CD4-positive, alpha-beta T cell treated with Interleukin-4 for 4 hours (primary cell): ENCODE measurements at places on chromosomes 4 and X.

GRCh38 chr4:56468097-56468422 lies 643 bp downstream of the SRP72 start:
- DNase-seq = no peak

DNA sequence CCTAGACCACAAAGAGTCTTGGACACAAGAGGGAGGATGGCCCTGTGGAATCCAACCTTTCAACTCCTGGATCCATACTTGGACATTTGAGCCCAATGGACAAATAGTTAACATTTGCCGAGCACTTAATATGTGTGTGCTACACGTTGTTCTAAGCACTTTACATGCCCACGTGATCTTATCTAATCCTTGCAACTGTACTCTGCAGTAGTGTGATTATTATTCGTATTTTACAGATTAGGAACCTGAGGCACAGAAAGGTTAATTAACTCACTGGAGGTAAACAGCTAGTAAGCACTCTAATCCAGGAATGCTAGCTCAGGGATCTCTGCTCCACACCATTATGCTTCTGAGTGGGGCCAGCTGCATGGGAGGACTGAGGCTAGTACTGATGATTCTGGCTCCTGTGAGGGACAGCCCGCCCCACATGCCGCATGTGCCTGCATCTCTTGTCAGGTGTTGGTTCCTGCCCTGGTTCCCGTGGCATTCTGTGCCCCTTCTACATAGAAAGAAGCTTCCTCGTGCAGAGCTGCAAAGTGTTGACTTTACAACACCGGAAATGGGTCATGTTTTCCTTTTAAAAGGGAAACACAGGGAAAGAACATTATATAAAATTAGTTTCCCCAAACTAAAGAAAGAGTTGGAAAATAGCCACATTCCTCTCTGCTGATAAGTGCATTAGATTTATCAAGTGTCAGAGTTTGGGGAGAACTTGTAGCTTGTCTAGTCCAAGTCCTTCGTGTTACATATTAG lies 34.8 kb downstream of the PLAC1 start:
- no peak for DNase-seq

DNA sequence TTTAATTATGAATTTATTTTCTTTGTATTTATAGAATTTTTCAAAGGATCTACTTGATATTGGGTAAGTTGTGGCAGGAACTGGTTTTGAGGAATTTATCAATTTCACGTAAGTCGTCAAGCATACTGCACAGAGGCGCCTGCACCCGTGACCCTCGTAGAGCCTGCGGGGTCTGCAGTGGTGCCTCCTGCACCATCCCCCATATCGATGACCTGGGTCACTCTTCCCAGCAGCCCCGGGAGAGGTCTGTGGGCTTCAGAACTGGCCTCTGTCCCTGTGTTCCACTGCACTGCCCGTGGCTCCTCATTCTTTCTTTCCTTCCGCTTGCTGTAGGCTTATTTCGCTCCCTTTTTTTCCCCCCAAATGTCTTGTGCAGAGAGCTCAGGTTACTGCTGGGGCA lies 31.5 kb upstream of the CPLX1 start:
- no peak for DNase-seq

GRCh38 chrX:10168226-10168625 lies 11.5 kb downstream of the CLCN4 start:
- DNase-seq = no peak

GRCh38 chr4:121760205-121760604 lies 4.8 kb downstream of the SMIM43 start:
- DNase-seq = no peak

DNA sequence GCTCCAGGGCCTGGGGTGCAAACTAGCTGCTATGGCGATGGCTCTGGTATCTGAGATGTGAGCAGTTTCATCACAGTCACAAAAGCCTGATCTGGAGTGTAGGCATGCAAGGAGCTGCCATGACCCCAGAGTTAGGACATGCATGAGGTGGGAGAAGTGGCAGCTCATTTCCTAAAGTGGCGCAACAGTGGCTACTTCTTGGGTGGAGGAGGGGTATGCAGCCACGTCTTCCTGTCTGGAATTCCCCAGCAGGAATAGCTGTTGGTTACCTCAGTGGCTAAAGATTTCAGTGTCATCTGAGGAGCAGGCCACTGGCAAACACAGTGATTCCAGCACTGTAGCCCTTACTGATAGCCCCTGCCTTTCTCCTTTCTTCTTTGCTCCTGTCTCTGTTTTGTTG lies 1382.5 kb downstream of the C4orf33 start:
- DNase-seq = no peak

DNA sequence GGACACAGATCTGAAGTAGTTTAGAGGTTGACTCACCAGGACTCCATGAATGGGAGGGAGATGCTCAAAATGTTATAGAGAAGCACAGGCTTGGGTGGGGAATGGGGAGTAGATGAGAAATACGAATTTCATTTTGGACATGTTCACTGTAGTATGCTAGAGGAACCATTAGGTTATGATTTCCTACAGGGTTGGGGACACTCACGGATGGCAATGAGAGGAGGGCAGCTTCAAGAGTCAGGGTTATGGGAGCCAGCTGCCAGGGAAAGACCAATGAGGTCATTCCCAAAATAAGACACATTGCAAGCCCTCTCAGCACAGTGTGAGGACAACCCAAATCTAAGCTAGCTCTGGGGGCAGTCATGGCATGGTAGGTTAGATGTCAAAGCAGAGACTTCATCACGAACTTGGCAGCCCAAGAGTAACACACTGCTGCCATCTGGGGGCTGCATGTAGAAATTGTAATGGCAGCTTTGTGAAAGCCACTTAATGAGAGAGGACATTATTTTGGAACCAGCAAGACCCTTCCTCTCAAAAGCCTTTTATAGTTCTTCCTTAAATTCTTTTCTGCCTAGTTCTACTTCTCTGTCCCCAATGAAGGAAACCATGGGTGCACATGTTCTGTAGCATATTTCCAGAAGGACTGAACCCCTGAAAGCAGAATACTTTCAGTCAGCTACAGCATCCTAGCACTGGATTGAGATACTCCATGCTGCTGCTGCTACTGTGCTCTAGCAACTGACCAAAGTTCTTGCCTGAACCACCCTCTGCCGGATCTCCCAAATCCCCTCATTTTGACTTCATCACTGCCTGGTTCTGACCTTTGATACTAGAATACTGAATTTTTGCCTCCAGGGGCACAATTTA lies 16.2 kb upstream of the ZCCHC12 start:
- DNase-seq = peak; percentile 5

DNA sequence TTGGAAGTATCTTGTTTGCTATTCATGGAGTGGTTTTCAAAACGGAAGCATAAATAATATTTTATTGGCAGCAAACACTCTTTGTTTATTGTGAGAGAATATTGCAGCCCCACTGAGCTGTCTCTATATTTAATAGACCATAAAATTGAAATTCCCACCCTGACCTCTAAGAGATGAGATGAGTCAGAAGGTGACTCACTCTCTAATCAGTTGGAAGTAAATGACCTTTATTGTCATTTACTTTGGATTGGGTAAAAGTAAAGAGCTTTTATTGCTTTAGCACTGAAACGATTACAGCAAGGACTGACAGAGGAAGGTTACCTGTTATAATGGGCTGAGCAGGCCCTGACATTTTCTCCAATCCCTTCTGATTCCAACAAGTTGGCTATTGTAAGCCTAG lies 55.0 kb downstream of the SYTL5 start:
- DNase-seq = no peak

DNA sequence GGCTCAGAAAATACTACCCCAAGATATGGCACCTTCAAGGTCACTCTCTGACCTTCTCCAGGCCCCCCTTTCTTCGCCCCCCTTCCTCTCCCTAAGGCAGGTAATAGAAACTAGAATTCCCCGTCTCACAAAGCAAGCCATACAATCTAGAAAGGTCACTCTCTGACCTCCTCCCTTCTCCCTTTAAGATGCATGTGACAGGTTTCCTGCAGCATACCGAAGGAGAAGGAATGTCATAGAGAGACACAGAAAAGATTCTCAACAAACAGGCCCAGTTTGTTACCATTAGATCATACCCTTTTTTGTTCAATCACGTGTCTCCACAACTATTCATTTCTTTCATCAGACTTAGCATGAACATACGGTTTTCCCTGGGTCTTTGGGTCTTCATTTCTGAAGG lies 51.2 kb upstream of the RBMXL3 start:
- no peak for DNase-seq

GRCh38 chrX:132986556-132986955 lies 28.1 kb upstream of the HS6ST2 start:
- no peak for DNase-seq

DNA sequence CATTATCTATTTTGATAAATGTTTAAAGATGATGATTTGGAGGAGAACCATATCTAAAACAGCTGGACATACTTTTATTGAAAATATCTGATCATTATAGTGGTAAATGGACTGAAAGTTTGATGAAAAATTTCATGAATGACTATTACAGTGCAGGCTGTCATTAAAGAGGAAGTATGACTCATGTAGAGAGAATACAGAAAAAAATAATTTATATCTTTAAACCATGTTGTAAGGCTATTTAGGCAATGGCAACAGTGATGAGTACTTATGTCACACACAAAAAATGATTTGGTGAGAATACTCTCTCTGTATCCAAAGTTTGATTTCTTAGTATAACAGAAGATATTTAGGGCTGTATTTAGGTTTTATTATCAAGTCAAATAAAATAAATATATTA lies 3.9 kb upstream of the GLRB start:
- DNase-seq = no peak

GRCh38 chr4:1676605-1677525 lies 7.2 kb downstream of the FAM53A start:
- no peak for DNase-seq

DNA sequence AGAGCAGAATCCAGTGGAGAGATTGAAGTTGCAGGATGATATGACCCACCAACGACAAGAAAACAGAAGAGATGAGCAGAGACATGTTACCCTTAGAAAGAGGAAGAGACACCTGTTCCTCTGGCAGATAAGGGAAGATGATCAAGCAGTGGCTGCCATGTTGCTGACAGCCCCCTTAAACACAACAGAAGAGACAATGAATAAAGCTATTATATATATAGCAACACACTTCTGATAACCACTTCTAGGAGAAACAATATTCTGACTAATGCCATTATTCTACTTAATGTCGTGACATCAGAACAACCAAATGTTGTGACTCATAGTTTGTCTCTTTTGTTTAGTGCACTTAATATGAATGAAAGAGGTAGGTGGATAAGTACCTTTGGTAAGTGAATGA lies 44.9 kb downstream of the SH3RF1 start:
- DNase-seq = no peak

DNA sequence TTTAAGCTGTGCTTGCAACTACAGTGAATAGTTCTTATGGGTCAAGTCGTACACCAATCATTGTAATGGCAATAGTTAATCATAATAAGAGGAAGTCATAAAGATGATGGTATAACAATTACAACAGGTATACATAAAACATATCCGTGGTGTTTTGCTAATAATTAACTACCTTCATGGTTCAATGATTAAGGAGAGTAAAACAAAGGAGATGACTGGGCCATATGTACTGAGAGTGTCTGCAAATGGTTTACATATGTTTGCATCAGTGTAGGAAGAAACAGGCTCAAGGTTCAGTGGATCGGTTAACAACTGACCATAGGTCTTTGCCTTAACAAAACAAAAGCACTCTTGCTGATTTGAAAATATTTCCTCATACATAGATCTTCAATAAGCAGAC lies 253.0 kb downstream of the COX7B2 start:
- DNase-seq = no peak
